Pulmonary artery endothelial cell (primary cell): ENCODE measurements at places on chromosomes 16 and 17. TPM values are rescaled to one million over a fixed set of nuclear protein-coding genes. Genes with fewer than 3 reads are reported as not detected.

Gene IL34
- 1.3 TPM in 2 replicates for total RNA-seq

Gene GNAO1
- not detected in 2 replicates for total RNA-seq

Gene ALDH3A1
- total RNA-seq, result 1.5 and 1.8 TPM in 2 replicates

Gene ELMO3
- 0.53 and 1.4 TPM in 2 replicates for total RNA-seq

Gene PROCA1
- 0.66 and 2.3 TPM in 2 replicates for total RNA-seq

Gene MYH1
- not detected in 2 replicates for total RNA-seq

Gene HNF1B
- total RNA-seq, result not detected in 2 replicates

Gene TLCD2
- 1.7 and 1.9 TPM in 2 replicates for total RNA-seq

Gene TBC1D3C
- 0.39 TPM in 1 of 2 replicates, not detected in the other for total RNA-seq

Gene ACAP1
- 0.53 TPM in 1 of 2 replicates, not detected in the other for total RNA-seq

Gene GNG13
- total RNA-seq, result not detected in 2 replicates

Gene PRSS27
- total RNA-seq, result 0.07 and 0.33 TPM in 2 replicates

Gene TNFRSF13B
- total RNA-seq, result not detected in 2 replicates

Gene TLCD3B
- 0.11 and 0.13 TPM in 2 replicates for total RNA-seq

Gene NOG
- total RNA-seq, result 0.92 and 4.4 TPM in 2 replicates

Gene FKBP10
- 139 and 196 TPM in 2 replicates for total RNA-seq

Gene MEFV
- not detected in 2 replicates for total RNA-seq

Gene SLC47A1
- 9.8 and 11.6 TPM in 2 replicates for total RNA-seq

Gene GLOD4
- 68.8 and 91.6 TPM in 2 replicates for total RNA-seq

GRCh38 chr16:19231881-19232280, 53.6 kb upstream of the CLEC19A start:
- no peak for DNase-seq

GRCh38 chr17:27339198-27339835, 45.4 kb downstream of the WSB1 start:
- DNase-seq, result no peak

- no peak for DNase-seq
Observed at GRCh38 chr16:72482695-72483094, 310.7 kb upstream of the PMFBP1 start.

DNA sequence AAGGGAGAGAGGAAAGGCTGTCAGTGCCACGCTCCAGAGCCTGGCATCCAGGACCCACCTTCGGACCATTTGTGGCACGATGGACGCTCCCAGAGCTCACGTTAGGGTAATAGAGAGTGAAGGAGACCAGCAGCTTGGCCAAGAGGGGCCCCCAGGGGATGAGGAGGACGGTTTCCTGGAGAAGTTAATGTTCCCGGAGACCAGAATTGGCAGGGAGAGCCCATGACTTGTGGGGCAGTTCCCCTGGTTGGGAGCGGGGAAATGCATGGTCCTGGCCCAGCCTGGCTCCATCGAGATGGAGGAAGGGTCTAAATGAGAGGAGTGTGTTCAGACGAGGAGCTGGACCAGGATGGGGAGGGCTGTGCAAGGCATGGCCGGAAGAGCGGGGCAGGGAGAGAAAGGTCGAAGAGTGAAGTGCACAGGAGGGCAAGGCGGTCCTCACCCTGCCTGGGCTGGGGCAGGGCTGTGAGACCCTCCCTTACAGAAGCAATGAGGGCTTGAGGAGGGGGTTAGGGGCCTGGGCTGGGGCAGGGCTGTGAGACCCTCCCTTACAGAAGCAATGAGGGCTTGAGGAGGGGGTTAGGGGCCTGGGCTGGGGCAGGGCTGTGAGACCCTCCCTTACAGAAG, 2.9 kb upstream of the HIC1 start:
- DNase-seq, result no peak

- no peak for DNase-seq
Observed at GRCh38 chr17:76196675-76197074, 43.6 kb downstream of the RNF157 start.

- no peak for DNase-seq
Observed at GRCh38 chr16:35177851-35178250, 1718.4 kb downstream of the TP53TG3F start.

DNA sequence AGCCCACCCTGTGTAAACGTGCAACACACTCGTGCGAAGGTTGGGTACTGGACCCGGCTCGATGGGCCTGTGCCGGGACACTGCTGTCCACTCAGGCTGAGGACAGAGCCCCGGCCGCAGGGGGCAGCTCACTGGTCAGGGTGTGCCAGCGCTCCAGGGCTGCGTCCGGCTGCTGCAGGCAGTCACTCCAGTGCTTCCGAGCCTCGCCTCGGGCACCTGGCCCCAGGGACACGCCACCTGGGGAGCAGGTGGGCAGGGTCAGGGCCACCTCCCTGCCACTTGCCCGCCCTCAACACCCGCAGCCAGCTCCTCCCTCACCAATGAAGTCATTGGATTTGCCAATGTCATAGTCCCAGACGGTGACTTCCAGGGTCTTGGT, 4.7 kb downstream of the DOC2A start:
- DNase-seq, result no peak

DNA sequence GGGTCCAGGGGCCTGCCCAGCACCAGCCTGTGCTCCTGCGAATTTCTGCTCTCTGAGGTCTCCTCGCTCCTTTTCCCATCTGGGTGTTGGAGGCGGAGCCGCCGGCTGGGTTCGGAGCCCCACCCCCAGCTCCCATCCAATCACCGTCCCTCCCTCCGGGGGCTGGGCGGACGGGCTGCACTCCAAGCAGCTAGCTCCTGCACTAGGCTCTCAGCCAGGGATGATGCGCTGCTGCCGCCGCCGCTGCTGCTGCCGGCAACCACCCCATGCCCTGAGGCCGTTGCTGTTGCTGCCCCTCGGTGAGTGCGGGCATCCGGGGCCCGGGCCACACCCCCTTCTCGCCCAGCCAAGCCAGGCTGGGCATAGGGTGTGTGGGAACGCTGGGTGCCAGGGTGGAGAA, at the start of gene NRN1L:
TSS of gene NRN1L (plus strand) at position 202 of the 400 bp plus-strand sequence. CDS start at position 221, 19 bp downstream.
- DNase-seq, result no peak

- no peak for DNase-seq
Observed at GRCh38 chr17:42845918-42846593, 1.7 kb downstream of the AOC2 start.

GRCh38 chr17:77206158-77206956, 65.6 kb downstream of the SEC14L1 start:
- peak; percentile 79 for DNase-seq

DNA sequence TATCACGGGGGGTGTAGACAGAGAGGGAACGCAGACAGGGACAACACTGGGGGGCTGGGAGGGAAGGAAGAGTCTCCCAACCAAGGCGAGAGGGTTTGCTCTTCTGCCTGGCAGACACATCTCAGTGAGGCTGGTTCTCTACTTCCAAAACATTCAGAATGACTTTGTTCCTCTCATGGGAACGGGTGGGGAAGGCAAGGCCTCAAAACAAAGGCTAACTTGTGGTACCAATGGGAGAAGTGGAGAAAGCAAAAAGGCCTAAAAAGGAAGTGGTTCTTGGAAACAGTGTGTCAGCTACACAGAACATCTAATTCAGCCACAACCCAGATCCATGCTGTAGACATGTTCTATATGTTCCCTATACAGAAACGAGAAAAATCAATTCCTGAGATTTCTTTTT, 7.5 kb downstream of the FLOT2 start:
- no peak for DNase-seq

GRCh38 chr16:19960183-19960582, 75.5 kb upstream of the GPRC5B start:
- DNase-seq, result no peak

- no peak for DNase-seq
Observed at GRCh38 chr16:78177218-78177617, 77.8 kb downstream of the WWOX start.

GRCh38 chr17:56583772-56584171, 9.7 kb upstream of the NOG start:
- no peak for DNase-seq

DNA sequence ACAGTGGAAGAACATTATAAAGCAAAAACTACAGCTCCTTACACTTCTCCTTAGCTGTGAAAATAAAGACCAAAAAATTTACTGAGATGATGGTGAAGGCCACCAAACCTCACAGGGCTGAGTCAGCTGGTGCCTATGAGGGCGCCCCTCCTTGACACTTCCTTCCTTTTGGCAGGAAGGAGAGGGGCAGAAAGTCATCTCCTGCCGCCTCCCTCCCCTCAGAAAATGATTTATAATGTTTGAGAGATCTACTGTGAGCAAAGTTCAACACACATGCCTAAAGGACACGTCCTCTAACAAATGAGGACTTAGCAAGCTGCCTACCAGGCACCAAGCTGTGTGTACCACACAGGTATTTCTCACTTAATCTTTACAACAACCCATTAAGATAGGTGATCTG, 245.7 kb downstream of the PRKCA start:
- DNase-seq, result no peak

GRCh38 chr17:45228763-45229539, 7.3 kb downstream of the FMNL1 start:
- DNase-seq, result no peak

DNA sequence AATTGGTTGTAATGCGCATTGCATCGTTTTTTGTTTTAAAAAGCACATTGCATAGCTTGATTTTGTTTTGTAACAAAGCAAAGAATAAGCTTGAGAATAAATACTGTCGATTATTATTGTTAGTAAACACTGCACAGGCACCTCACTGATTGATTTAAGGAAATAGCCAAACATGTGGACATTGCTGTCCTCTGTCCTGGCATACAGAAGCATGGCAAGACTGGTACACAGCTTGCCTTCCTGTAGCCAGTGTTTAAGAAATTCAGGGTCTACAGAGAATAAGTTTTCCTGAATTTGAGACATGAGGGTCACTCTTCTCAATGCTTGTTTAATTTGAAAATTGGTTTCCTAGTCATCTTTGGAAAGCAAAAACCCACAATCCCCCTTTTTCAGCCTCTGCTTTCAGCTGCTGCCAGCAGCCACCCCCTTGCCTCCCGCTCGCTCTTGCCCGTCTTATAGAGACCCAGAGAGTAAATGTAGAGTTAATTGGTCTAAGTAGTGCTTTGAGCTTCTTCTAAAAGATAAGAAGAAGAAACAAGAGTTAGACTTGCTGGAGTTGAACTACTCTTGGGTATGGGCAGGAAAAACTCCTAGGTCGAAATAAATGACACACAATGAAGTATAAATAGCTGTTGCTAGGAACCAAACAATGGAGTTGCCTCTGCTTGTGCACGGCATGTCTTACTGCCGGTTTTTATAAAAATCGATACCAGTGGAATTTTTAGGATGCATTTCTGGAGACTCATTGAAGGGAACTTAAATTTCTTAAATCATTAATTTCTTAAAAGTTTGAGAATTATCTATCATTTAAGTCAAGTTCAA, 116.6 kb downstream of the MRTFB start:
- no peak for DNase-seq

GRCh38 chr16:71726476-71727315, 2.2 kb upstream of the PHLPP2 start:
- DNase-seq, result no peak

DNA sequence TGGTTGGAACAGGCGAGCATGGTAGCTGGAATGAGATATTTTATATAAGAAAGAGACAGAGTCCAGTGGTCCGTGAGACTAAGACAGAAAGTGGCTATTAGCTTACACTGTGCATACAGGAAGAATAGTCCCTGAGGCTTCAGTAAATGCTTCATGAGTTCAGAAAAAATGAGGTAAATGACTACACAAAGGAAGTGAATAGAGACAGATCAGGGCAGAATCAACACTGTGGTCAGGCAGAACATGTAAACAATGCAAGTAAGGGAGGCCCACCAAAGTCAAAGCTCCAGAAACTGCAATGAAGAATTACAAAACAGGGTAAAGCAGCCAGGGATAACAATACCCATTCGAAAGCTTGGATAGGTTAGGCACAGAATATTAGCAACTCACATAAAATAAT, 4.8 kb downstream of the ABCA10 start:
- no peak for DNase-seq

GRCh38 chr17:9828296-9829295, 2.9 kb downstream of the GLP2R start:
- no peak for DNase-seq

DNA sequence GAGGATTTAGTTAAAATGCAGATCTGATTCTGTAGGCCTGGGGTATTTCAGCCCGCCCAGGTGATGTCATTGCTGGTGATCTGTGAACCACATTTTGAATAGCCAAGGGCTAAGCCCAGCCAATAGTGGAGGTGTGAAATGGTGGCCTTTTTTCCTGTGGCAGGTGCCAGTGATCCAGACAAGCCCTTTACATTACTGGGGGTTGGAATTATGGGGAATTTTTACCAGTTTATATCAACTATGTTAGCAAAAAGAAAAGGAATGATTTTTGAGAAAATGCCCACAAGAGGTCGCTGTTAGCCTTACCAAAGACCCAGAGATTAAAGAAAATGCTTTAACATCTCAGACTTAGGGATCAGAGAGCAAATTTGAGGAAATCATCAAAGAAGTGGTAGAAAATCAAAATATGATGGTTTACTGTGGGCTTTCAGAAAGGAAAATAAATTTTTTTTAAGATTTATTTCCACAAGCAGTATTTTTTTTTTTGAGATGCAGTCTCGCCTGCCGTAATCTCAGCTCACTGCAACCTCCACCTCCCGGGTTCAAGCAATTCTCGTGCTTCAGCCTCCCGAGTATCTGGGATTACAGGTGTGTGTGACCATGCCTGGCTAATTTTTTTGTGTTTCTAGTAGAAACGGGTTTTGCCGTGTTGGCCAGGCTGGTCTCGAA, 3.9 kb downstream of the VPS35L start:
- no peak for DNase-seq

- DNase-seq, result peak; percentile 87
Observed at GRCh38 chr16:85878875-85879274, 20.1 kb upstream of the IRF8 start.
